ENCODE measurements at places on chromosomes 2 and 18.

- DNase-seq, result no peak
Measured at GRCh38 chr2:39545957-39546356, 108.9 kb upstream of the MAP4K3 start.

GRCh38 chr18:70374154-70374553, 85.3 kb downstream of the SOCS6 start:
- no peak for DNase-seq

- no peak for DNase-seq
Measured at GRCh38 chr2:84851876-84852275, 29.0 kb downstream of the TRABD2A start.

GRCh38 chr2:96256611-96257113, 9.1 kb downstream of the TMEM127 start:
- DNase-seq, result no peak

Measured in stimulated activated CD8-positive, alpha-beta memory T cell treated with anti-CD3 and anti-CD28 coated beads, Interleukin-4, amount 100 ng/mL, for 1 hour (primary cell).